Urothelium cell line (cell line): ENCODE measurements at places on chromosomes 3 and 15.
A peak's percentile ranks its signal among the peaks of the same experiment; 100 is the strongest.

DNA sequence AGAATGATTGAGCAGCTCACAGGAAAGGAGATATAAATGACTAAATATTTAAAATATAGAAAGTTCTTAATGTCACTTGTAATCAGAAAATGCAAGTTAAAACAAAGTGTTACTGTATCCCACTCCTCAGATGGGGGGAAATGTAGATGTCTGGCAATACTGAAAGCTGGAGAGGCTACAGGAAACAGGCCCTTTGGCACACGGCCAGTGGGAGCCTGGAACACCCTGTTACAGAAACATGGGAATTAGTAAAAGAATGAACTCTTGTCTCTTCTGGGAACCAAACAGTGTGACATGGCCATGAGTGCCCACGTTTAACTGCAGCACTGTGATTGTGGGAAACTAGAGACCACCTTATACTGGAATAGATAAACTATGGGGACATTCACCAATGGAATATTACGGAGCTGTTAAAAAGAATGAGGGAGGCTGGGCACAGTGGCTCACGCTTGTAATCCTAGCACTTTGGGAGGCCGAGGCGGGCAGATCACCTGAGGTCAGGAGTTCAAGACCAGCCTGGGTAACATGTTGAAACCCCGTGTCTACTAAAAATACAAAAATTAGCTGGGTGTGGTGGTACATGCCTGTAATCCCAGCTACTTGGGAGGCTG is 50.2 kb downstream of the CDCP1 start:
- DNase-seq, result no peak

GRCh38 chr15:67999320-68000100 is 54.6 kb upstream of the PIAS1 start:
- no peak for DNase-seq

DNA sequence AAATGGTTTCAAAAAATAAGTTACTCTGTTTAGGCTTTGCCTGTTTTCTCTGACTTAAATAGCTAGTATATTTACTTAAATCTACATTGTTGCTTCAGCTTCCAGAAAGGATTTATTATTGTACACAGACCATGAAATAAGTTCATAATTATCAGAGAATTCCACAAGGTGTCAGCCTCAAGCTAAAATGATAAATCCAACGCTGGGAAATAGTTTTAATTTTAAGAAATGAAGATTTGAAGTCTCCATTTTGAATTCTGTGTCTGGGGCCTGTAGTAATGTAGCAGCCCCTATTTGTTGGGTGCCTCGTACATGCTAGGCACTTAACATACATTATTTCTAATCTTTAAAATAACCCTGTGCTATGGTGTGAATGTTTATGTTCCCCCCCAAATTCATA is 92.6 kb upstream of the KCNMB2 start:
- no peak for DNase-seq

GRCh38 chr3:60114191-60114590 is 1064.4 kb upstream of the CFAP20DC start:
- no peak for DNase-seq

DNA sequence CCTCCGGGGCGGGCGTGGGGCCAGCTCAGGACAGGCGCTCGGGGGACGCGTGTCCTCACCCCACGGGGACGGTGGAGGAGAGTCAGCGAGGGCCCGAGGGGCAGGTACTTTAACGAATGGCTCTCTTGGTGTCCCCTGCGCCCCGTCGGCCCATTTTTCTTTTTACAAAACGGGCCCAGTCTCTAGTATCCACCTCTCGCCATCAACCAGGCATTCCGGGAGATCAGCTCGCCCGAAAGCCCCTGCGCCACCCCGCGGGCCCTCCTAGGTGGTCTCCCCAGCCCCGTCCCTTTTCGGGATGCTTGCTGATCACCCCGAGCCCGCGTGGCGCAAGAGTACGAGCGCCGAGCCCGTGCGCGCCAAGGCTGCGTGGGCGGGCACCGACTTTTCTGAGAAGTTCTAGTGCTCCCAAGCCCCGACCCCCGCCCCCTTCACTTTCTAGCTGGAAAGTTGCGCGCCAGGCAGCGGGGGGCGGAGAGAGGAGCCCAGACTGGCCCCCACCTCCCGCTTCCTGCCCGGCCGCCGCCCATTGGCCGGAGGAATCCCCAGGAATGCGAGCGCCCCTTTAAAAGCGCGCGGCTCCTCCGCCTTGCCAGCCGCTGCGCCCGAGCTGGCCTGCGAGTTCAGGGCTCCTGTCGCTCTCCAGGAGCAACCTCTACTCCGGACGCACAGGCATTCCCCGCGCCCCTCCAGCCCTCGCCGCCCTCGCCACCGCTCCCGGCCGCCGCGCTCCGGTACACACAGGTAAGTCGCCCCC is at the start of gene THBS1:
Gene THBS1, plus strand, starts transcription at position 595 of the 757 bp plus-strand sequence. CDS start 779 bp downstream, outside the sequence.
- peak; percentile 94 for DNase-seq

DNA sequence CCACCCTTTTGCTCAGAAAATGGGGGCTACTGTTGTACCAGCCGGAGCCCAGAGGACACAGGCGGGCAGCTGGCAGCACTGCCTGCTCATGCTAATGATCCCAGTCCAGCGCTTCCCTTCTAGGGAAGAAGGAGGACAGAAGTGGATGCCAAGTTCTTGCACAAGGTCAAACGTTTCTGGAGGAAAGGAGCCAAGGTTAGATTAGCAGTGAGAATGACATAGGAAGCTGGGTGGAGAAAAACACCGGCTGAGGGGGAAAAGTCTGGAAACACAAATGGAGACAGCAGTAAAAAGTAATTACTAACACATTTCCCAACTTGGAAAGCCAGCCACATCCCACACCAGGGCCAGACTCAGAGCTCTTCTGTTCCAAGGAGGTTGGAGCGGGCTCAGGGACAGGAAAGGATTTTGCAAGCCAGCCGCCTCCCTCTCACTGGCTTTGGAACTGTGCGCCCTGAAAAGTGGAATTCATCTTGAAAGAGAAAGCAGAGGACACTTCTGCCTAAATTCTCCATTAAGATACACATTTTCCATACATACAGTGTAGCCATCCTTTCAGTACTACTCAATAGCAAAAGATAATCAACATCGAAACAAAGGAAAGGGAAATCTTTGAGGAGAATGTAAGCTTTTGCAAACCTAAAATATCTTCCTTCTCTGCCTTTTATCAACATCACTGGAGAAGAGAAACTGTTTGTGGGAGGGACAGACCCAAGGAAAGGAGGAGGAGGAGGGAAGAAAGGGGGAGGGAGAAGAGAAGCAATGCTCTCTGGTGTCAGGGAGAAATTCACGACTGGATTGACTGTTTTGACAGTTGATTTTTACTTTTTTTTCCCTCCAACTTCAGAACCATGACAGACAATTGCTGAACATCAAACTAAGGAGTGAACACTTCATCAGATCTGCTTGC is 133.6 kb downstream of the CD47 start:
- DNase-seq, result no peak

GRCh38 chr3:87088993-87089841 is 98.3 kb upstream of the VGLL3 start:
- peak; percentile 76 for DNase-seq

GRCh38 chr3:190865419-190865818 is 2.9 kb upstream of the GMNC start:
- no peak for DNase-seq

- DNase-seq, result no peak
Measured at GRCh38 chr15:93249623-93250022, 160.6 kb upstream of the RGMA start.

GRCh38 chr3:41301548-41301947 is 102.2 kb downstream of the CTNNB1 start:
- no peak for DNase-seq

DNA sequence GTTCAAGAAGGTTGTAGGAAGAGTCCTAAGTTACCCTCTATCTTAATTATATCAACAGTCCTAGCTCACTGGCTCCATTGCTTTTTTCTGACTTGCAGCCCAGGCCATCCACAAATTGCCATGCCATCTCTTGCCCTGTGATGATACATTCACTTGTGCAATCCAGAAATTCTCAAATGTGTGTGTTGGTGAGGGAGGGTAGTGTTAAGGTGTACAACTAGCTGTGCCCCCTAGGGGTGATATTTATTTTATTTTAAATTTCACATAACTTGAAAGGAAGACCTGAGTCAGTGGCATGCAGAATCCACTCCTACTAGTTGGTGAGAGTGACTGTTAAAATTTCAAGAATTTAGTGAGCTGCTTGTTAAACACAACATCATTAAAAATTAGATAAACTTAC is 156.1 kb upstream of the ANKRD28 start:
- no peak for DNase-seq

- no peak for DNase-seq
Measured at GRCh38 chr3:171404376-171404967, 55.7 kb downstream of the TNIK start.

- no peak for DNase-seq
Measured at GRCh38 chr15:50112488-50113186, 6.4 kb downstream of the ATP8B4 start.
